ENCODE measurements at places on chromosomes 13 and 19. TPM values are rescaled to one million over a fixed set of nuclear protein-coding genes. Genes with fewer than 3 reads are reported as not detected.

GRCh38 chr19:43751466-43752220 lies 3.1 kb downstream of the SMG9 start:
- no peak for ATAC-seq

DAND5 gene
- 0.35 TPM for total RNA-seq

ERICH4 gene
- not detected for total RNA-seq

- no peak for ATAC-seq
These were observed at the start of gene PABPC3 for GRCh38 chr13:25095851-25096453. TSS of gene PABPC3 (plus strand) at chr13:25096136. CDS start at chr13:25096199, 63 bp downstream.

DNA sequence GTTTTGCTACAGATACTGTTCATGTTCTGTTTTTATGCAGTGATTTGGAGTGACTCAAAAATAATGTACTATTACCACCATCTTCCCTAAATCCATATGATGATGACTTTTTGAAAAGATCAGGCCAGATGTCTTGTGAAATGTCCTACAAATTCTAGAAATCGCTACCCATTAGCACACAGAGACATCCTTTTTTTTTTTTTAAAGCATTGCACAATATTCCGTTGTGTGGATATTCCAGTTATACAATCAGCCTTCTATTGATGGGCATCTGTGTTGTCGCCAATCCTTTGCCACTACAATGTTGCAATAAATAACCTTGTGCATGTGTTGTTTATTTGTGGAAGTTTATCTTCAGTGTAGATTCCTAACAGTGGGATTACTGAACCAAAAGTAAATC lies 24.5 kb downstream of the ZDHHC20 start:
- ATAC-seq: no peak

SYDE1 gene
- 61.0 TPM for total RNA-seq

- ATAC-seq: no peak
These were observed 145.1 kb upstream of the UFM1 start for GRCh38 chr13:38204556-38204955.

- ATAC-seq: no peak
These were observed 1.3 kb downstream of the FIZ1 start for GRCh38 chr19:55598034-55598433.

LILRA1 gene
- not detected for total RNA-seq

VSTM1 gene
- total RNA-seq: not detected

DNA sequence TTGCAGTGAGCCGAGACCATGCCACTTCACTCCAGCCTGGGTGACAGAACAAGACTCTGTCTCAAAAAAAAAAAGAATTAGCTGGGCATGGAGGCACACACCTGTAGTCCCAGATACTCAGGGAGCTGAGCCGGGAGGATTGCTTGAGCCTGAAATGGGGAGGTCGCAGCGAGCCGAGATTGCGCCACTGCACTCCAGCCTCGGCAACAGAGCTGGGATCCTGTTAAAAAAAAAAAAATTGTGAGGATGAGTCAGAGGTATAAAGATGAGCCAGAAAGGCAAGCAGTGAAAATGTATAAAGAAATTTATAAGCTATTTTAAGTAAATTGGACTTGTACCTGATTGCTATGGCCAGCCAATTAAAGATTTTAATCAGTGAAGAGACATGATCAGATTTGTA lies 21.1 kb downstream of the KBTBD6 start:
- ATAC-seq: no peak

LYPD5 gene
- 3.1 TPM for total RNA-seq

GRCh38 chr19:47994209-47994802 lies at the start of gene ELSPBP1:
TSS of gene ELSPBP1 (plus strand) at chr19:47994632. CDS start at chr19:48008668, 14,036 bp downstream.
- no peak for ATAC-seq

DNA sequence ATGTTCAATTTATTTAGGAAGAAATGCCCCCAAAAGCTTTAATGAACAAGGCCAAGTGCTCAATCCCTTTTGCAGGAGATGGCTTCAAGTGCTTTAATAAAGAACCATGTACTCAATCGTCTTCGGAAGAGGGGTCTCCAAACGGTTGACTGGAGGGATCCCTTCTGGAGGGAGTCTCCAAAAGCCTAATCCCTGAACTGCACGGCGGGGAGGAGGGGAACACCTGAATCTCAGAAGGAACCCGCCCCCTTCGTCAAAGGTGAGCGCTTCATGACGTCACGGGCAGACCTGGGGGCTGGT lies 505 bp downstream of the PAF1 start:
- no peak for ATAC-seq

GRCh38 chr19:13597640-13598039 lies 91.4 kb upstream of the CACNA1A start:
- ATAC-seq: peak; percentile 66

DNA sequence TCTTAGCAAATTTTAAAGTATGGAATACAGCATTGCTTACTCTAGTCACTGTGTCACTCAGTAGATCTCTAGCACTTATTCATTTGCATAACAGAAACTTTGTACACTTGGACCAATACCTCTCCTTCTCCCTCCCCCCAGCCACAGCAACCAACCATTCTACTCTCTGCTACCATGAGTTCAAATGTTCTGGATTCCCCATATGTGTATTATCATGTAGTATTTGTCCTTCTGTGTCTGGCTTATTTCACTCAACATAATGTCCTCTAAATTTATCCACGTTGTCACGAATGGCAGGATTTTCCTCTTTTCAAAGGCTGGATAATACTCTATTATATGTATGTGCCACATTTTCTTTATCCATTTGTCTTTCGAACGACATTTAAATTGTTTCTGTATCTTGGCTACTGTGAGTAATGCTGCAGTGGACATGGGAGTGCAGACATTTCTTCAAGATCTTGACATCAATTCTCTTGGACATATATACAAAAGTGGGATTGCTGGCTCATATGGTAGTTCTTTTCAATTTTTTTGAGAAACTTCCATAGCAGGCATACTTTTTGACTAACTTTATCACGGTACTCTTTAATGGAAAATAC lies 184.5 kb upstream of the SOX21 start:
- ATAC-seq: no peak

DENND1C gene
- 0.57 TPM for total RNA-seq

- ATAC-seq: no peak
These were observed 1.1 kb downstream of the ZNF792 start for GRCh38 chr19:34962687-34963572.

LAIR1 gene
- total RNA-seq: 4.8 TPM

DNA sequence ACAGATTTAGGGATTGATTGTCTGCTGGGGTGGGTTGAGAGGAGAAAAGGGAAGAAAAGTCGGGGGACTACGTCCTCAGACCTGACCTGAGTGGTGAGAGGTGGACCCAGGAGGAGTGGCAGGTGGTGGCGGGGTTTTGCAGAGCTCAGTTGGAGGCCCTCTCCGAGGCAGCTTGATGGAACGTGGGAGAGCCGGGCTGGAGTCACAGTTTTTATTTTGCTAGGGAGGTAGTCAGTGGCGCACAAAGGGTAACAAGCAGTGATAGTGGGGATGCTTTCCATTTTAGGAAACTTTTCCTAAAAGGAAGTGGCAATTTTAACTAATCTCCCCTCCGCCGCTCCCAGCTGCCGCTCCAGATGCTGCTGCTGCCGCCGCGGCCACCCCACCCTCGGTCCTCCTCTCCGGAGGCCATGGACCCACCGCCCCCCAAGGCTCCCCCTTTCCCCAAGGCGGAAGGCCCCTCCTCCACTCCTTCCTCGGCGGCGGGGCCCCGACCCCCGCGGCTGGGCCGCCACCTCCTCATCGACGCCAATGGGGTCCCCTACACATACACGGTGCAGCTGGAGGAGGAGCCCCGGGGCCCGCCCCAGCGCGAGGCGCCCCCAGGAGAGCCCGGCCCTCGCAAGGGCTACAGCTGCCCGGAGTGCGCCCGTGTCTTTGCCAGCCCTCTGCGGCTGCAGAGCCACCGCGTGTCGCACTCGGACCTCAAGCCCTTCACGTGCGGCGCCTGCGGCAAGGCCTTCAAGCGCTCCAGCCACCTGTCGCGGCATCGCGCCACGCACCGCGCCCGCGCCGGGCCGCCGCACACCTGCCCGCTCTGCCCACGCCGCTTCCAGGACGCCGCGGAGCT lies 1.1 kb upstream of the ZNF581 start:
- ATAC-seq: peak; percentile 1

DNA sequence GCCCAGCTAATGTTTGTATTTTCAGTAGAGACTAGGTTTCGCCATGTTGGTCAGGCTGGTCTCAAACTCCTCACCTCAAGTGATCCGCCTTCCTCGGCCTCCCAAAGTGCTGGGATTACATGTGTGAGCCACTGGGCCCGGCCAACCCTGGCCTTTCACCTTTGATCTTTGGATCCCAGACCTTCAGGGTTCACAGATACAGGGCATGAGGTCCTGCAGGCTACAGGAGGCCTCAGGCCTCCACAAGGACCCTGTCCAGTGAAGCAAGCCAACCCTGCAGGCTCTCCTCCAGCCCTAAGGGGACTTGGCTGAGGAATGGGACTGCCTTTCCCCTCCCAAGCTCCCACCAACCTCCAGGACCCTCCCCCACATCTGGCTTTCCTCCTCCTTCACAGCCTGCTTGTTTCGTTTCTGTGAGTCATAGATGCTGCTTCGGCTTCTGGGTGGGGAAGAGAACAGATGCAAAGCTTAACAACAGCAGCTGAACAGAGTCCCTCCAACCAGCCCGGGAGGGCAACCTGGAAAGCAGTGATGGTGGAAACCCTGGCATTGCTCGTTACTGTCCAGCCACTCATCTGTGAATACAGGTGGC lies 11.8 kb downstream of the ARHGEF18 start:
- no peak for ATAC-seq

SLC25A42 gene
- total RNA-seq: 12.9 TPM

DNA sequence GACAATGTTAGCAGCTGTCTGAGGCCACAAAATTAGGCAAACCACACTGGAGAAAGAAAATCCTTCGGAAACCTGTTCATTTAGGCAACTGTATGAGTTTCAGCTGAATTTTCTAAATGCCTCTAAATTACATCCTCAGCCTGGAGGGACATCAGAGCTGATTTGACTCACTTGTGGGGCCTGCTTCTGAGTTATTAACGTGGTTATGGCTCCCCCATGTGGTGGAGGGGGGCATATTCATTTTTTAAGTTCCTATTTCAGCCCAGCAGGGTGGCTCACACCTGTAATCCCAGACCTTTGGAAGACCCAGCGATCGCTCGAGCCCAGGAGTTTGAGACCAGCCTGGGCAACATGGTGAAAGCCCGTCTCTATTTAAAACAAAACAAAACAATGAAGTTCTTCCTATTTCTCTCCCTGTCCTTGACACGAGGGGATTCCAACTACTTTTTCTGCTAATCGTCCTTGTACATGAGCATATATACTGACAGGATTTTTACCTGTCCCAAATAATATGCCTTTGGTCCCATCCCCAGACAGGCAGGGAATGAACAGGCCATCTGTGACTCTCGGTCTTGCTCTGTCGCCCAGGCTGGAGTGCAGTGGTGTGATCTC lies 31.5 kb upstream of the HIF3A start:
- peak; percentile 71 for ATAC-seq

DNA sequence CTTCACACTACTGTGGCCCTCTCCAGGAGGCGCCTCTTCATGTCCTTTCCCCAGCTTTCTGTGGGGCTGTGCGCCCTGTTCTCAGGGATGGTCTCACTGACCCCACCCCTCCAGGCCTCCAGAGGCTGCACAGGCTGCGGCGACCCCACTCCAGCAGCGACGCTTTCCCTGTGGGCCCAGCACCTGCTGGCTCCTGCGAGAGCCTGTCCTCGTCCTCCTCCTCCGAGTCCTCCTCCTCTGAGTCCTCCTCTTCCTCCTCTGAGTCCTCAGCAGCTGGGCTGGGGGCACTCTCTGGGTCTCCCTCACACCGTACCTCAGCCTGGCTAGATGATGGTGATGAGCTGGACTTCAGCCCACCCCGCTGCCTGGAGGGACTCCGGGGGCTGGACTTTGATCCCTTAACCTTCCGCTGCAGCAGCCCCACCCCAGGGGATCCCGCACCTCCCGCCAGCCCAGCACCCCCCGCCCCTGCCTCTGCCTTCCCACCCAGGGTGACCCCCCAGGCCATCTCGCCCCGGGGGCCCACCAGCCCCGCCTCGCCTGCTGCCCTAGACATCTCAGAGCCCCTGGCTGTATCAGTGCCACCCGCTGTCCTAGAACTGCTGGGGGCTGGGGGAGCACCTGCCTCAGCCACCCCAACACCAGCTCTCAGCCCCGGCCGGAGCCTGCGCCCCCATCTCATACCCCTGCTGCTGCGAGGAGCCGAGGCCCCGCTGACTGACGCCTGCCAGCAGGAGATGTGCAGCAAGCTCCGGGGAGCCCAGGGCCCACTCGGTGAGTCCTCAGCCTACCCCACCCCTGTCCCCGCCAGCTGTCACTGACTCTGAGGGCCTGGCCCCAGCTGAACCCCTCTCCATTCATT lies 11.2 kb downstream of the ARHGAP33 start:
- ATAC-seq: no peak

ZNF541 gene
- 0.05 TPM for total RNA-seq

GRCh38 chr13:33543631-33544265 lies 258.2 kb upstream of the STARD13 start:
- no peak for ATAC-seq

DNA sequence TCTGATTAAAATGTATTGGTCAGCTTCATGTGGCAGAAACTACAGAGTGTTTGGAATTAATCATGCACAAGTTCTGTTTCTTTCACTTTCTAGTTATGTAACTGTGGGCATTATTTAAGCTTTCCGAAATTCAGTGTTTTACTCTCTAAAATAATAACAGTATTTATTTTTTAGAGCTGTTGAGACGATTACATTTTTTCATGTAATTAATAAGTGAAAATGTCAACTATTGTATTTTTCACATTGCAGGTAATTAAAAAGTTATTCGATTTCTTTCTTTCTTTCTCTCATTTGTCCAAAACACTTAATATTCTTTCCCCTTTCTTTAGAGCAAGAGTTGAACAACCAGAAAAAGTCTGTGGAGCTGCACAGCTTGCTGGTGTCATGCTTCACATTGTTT lies 559.4 kb upstream of the PCDH20 start:
- no peak for ATAC-seq

DNA sequence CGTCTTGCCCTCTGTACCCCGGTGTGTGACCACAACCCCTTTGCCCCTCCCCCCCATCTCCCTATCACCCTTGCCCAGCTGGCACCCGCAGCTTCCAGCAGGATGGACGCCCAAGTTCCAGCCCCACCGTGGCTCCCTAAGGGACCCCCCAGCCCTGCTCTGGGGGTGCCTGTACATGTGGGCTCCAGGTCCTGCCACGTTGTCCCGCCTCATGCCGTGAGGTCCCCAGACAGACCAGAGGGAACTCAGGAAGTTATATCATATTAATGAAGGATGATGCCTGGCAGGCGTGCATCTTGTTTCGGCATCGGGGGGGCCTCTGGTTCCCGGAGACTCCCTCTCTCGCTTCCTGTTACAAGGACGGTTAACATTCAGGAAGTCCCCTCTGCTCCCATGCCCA lies 1.6 kb upstream of the PTGIR start:
- ATAC-seq: no peak
